ENCODE measurements at places on chromosomes 6 and 20.

DNA sequence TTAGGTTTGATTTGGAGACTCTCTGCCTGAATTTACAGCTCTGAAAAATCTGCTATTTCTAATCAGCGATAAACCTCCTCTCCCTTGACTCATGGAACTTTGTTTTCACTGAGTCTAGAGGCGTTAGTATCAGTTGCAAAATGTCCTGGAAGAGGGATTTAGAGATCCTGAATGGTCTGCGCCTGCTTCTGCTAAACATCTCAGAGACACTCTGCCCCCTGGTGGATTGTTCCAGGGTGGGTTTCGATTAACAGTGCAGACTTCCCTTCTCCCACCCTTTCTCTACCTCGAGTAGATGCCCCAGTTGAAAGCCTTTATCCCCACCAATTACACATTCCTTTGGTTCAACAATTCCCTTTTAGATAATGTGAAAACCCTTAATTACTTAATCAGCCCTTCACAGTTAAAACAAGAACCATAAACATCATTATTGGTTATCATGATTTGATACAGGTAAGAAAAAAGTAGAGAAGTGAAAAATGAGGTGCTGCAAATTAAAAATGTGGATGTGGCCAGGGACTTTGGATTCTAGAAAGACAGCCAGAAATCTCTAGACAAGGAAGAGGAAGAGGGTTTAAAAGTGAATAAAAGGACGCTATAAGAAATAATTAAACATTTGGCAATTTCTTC lies 5.5 kb downstream of the HTR1B start:
- peak; percentile 53 for DNase-seq

DNA sequence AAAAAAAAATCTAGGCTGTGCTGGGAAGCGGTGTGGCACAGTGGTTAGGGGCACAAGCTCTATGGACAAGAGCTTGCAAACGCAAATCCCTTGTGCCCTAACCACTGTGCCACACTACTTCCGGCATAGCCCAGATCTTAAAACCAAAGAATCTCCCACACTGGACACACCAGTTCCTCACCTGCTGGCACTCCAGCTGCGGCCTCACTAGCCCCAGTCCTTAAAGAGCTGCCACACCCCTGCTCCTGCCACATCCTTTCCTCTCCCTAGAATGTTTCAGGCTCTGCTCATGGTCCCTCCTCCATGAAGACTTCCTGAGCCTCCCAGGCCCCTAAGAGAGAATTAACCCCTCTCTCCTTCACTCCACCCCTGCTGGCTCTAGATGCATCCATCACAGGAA lies 71.8 kb upstream of the SRSF6 start:
- DNase-seq, result no peak

- no peak for DNase-seq
Measured at GRCh38 chr6:166803471-166803870, 152.9 kb downstream of the RNASET2 start.

DNA sequence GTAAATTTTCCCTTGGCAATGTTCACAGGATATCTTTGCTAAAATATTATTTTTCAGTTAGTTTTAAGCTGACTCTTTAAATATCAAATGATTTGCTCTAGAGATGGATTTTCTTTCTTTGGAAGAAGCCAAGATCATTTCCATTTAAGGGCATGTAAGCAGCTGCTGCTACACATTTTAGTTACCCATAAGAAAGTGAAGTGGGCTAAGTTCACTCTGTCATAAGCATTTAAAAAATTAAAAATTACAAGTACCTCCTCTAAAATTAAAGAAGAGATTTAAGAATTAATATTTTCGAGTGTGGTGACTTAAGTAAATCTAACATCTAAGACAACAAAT lies 1.2 kb upstream of the PLN start:
- no peak for DNase-seq

DNA sequence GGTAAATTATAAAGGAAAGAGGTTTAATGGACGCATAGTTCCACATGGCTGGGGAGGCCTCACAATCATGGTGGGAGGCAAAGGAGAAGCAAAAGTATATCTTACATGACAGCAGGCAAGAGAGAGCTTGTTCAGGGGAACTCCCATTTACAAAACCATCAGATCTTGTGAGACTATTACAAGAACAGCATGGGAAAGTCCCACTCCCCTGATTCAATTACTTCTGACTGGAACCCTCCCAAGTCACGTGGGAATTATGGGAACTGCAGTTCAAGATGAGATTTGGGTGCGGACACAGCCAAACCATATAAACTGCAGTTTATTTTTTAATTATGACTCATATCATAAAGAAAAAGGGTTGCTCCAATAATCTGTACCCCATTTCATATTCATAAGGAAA lies 22.3 kb upstream of the HLA-DQA2 start:
- no peak for DNase-seq

GRCh38 chr6:44332585-44332984 lies 9.9 kb upstream of the SPATS1 start:
- DNase-seq, result no peak

GRCh38 chr6:72865467-72865866 lies 243.6 kb downstream of the KCNQ5 start:
- no peak for DNase-seq

- DNase-seq, result no peak
Measured at GRCh38 chr6:132062626-132063025, 111.5 kb upstream of the CCN2 start.

- DNase-seq, result no peak
Measured at GRCh38 chr6:92979281-92979680, 440.1 kb downstream of the EPHA7 start.

- no peak for DNase-seq
Measured at GRCh38 chr6:75116946-75117345, 88.9 kb downstream of the COL12A1 start.

DNA sequence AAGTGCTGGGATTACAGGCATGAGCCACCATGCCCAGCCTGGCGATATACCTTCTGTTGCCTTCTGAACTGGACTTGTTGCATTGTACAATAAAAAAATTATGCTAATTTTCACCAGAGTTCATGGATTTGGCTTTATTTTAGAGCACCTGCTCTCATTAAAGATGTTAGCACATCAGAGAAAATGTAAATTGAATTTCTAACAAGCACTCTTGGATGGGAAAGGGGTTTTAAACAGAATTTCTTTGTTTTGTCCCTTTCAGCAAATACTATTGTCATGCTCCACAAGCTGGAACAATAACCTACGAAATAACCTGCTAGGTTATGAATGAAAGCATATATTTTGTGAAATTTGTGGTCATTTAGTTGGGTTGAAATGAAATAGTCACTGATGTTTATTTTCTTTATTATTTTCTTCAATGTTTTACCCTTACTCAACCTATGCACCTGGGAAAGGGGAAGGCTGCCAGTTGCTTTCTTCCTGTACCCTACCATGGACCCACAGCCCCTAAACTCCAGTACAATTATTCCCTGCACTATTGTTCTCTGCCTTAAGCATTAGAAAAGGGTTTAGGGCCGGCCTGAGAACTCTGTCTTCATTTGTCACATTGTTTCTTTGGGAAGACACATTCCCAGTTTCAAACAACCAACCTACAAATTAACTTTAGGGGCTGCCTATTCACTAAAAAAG lies 22.2 kb downstream of the ZDHHC14 start:
- DNase-seq, result no peak

GRCh38 chr6:111992851-111993250 lies 61.1 kb upstream of the CCN6 start:
- no peak for DNase-seq

GRCh38 chr20:50435397-50436051 lies 74.7 kb upstream of the PTPN1 start:
- DNase-seq, result no peak

- DNase-seq, result no peak
Measured at GRCh38 chr6:133339543-133340384, 98.6 kb downstream of the EYA4 start.

DNA sequence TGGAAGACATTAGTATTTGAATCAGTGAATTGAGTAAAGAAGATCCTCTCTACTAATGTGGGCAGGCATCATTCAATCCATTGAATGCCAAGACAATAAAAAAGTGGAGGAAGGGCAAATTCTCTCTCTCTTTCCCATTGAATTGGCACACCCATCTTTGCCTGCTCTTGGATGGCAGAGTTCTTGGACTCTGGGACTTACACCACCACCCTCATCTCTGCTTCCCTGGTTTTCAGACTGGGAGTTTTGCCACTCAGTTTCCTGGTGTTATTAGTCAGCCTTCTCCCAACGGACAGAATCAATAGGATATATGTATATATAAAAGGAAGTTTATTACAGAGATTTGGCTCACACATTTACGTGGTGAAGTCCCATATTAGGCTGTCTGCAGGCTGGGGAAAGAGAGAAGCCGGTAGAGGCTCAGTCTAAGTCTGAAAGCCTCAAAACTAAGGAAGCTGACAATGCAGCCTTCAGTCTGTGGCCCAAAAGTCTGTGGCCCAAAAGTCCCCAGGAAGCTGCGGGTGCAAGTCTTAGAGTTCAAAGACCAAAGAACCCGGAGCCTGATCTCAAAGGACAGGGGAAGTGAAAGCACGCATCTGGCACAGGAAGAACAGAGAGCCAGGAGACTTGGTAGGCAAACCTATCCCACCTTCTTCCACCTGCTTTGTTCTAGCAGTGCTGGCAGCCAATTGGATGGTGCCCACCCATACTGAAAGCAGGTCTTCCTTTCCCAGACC lies 64.4 kb downstream of the SMPDL3A start:
- no peak for DNase-seq

GRCh38 chr20:37419774-37420542 lies 74.0 kb downstream of the SRC start:
- no peak for DNase-seq

GRCh38 chr6:2866171-2866846 lies 24.6 kb upstream of the SERPINB1 start:
- no peak for DNase-seq

GRCh38 chr20:9388160-9388812 lies 126.1 kb upstream of the LAMP5 start:
- no peak for DNase-seq

- no peak for DNase-seq
Measured at GRCh38 chr6:1724616-1725015, 114.9 kb downstream of the FOXC1 start.

DNA sequence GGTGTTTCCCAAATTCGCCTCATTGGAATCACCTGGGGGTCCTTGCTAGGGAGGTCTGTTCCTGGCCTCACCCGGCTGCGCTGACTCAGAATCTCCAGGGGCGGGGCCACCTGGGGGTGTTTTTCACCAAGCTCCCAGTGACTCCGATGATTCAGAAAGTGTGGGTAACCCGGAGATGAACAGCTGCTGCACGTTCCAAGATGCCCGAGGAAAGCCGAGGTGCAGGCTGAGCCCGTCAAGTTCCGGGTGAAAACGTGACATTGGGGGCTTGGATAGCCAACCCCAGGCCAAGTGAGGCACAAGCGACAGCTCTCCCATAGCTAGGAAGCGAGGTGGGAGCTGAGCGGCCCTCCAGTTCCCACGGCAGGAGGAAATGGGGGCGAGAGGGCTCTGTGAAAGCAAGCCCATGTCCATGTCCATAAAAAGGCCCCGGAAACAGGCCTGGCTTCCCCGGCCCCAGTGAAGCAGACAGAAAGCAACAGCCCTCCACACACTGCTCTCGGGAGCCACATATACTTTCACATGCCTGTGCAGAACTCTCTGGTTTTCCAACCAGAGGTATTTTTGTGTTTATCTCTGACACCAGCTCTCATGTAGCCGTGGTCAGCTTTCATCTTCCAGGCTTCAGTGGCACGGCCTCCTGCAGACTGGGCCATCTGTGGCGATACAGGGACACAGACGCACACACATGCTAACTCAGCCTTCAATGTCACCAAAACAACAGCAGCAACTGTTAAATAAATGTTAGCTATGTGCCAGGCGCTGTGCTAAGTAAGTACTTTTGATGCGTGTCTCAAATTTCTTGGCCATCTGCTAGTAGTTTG lies 90.7 kb upstream of the CCDC28A start:
- no peak for DNase-seq

DNA sequence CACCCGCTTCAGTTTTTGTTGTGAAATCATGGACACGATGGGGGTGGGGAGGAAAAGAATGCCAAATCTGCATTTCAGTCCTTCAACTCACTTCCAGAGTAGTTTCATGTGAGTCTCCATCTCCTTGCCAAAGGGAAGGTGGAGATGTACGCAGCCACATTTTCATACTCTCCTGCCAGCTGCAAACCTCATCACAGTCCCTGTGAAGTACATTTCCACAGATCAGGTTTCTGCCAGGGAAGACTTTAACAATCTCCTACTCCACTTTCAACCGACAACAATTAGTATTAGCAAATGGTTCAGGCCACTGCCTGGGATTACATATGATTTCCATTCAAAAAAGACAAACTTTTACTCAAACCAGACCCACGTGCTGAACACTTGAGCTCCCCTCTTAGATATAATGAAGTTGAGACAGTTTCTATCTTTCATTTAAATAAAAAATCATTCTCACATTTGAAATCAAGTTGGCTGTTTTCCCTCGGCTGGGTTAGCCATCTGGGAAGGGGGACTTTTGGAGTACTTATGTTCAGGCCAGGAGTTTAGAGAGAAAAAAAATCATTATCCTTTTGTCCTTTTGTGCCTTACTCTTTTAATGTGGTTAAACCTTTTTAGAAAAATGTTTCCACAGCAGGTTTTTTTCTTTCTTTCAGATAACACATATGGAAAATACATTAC lies 51.0 kb upstream of the CEP162 start:
- no peak for DNase-seq

DNA sequence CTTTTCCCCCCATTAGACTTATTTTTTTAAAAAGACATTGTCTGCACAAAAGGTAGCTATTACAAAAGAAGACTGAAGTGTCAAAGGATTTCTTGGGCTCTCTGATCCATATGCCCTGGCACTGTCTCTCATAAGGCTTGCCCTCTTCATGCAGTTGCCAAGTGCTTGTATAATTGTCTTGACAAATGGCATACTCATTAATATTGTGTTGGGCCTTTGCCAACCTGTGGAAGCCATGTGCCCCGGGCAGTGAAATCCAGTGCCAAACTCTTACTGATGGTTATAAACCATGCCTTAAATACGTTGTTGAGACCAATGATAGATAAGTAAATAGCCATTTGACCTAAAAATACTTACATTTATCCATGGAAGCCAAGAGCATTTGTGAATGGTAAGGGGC lies 98.1 kb downstream of the FARS2 start:
- DNase-seq, result no peak

- DNase-seq, result no peak
Measured at GRCh38 chr20:2729791-2730190, 37.2 kb downstream of the EBF4 start.

DNA sequence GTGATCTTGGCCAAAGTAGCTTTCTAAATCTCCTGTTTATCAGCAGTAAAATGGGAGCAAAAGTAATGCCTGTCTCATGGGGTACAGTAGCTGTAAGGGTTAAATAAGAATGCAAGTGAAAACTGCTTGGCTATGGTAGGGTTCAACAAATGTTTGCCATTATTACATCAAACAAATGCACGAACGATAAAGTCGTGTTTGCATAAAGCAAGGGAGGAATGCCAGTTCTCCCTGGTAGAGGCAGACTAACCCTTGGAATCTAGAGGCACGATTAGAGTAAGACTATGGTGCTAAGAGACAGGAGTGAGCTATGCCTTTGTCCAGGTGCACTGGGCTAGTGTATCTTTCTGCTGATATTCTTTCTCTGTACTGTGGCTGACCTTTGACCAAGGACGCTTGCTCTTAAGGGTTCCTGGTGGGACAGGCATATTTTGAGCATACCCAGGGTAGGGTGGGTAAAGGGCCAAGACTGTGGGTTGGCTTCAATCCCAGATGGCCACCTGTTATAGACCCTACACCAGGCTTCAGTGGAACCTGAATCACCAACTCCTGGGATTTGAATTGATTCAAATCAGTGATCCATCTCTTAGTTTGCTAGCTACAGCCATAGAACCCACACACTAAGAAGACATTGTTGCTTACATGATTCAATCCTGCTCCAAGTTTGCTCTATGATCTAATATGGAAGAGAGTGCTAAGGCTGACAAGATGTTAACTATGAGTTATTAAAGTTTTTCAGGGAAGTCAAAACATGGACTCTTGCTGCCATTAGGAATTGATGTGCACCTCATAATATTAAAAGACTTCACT lies 139.9 kb downstream of the CCDC170 start:
- DNase-seq, result no peak
